ENCODE measurements at places on chromosomes 1 and 21.

DNA sequence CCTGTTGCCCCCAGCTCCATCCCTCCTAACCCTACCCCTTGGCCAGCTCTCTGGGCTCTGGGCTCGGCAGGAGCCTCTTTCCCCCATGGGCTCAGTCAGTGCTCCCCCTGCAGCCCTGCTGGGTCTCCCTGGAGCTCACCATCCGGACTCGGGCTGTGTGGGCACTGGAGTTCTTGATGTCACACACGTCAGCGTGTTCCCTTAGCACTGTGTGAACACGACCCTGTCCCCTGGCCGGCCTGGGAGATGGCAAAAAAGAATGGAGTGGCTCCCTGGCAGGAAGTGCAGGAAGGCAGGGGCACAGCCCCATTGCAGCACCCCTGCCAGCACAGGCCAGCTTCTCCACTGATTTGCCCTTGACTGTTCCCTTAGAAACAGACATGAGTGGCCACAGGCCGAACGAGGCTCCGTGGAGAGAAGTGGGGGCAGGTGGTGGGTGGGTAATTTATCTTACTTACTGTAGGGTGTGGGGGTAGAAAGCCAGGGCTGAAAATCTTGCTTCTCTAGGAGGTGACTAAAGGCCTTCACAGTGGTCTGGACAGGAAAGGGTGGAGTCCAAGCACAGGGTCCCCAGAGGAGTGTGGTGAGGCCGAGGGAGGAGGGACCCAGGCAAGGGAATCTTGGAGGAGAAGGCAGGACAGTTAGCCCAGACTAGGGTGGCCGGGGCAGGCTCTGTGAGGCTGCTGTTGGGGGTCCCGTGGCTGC is 381.7 kb upstream of the VAMP3 start:
- DNase-seq = no peak

DNA sequence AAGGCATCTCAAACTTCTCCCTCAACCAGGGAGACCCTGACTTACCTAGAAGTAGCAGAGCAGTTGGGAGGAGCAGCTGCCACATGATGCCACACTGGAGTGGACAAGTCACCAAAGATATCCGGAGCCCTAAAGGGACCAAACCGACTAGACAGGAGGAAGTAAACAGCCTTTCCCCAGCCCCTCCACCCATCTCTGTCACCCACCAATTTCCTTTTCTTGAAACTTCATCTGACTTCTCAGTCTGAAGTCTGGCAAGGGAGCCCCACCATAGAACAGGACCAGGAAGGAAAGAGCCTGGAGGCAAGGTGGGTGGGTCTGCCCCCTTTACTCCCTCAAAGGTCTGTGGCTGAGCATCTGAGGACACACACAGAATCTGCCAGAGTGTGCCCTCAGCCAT is at the start of gene FCGR3A:
TSS of gene FCGR3A (minus strand) at position 167 of the 400 bp plus-strand sequence. CDS start at position 85, 82 bp downstream.
- no peak for DNase-seq

- no peak for DNase-seq
Observed at GRCh38 chr21:40850071-40850470, 3.1 kb upstream of the DSCAM start.

DNA sequence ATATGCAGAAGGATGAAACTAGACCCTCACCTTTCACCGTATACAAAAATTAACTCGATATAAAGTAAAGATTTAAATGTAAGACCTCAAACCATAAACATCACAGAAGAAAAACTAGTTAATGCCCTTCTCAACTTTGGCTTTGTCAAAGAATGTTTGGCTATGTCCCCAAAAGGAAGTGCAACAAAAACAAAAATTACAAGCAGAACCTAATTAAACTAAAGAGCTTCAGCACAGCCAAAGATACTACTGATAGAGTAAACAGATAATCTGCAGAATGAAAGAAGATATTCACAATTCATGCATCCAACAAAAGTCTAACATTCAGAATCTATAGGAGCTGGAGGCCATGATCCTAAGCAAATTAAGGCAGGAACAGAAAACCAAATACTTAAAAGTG is 824.6 kb upstream of the NEGR1 start:
- DNase-seq = no peak

DNA sequence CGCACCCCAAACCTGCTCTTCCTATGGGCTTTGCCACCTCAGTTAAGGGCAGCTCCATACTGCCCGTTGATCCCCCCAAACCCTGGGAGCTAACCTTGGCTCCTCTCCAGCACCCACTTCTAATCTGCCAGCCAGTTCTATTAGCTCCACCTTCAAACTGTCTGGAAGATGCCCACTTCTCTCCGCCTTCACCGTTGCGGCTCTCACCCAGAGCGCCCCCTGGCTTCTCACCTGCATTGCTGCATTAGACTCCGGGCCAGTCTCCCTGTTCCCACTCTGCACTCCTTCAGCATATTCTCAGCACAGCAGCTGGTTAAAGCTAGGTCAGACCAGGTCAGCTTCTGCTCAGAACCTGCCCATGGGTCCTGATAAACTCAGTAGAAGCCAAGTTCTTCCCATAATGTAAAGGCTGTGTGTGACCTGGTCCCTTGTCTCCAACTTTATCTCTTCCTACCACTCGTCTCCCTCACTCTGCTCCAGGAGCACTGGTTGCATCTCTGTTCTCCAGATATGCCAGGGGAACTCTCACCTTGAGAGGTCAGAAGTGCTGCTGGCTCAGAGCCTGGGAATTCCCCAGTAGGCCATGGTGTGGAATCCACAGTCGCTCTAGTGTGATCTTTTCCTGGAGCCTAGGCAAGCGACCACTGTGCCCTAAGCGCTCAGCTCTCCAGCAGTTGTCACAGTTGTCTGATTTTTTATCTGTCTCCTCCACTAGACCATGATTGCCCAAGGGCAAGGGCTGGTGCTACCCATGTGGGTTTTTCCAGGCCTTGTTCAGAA is 150.3 kb downstream of the HMGB4 start:
- no peak for DNase-seq

All from stimulated activated CD8-positive, alpha-beta memory T cell treated with anti-CD3 and anti-CD28 coated beads, Interleukin-7, amount 100 ng/mL, for 1 hour (primary cell).